Hematopoietic multipotent progenitor cell treated with erythropoietin and hydrocortisone succinate and interleukin-3 and kit ligand, for 4 days (in vitro differentiated cells): ENCODE measurements at places on chromosomes 1 and 21.

DNA sequence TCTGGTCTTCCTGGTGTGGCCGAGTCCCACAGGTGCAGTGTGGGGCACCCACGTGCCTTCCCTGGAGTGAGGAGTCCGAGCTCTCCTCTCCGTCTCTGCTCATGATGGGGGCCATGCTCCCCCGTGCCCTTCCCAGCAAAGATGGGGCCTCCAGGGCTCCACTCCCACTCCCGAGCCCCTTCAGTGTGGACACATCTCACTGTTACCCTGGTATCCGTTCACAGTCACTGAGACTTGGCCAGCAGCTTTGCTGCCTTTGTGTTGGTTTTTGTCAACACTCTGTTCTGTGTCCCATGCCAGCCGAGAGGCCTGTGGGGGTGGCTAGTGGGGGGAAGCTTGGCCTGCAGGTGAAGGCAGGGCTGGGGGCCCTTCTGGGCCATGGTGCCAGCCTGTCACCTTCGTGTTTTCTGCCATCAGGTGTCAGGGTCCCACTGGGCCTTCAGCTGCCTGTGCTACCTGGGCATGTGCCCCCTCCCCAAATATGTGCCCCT lies 46.9 kb upstream of the POFUT2 start:
- DNase-seq = no peak

GRCh38 chr1:9238134-9238533 lies 3.6 kb downstream of the H6PD start:
- DNase-seq = no peak

DNA sequence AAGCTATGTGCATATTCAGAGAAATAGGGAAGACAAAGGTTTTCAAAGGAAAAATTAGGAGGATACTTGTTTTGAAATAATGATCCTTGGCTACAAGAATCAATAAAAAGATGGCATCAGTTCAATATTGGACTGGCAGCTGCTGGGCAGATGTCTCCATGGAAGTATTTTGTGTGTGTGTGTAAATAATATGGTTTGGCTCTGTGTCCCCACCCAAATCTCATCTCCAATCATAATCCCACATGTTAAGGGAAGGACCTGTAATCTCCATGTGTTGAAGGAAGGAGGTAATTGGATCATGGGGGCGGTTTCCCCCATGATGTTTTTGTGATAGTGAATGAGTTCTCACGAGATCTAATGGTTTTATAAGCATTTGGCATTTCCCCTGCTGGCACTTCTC lies 40.4 kb upstream of the LRRC7 start:
- DNase-seq = no peak

- peak; percentile 89 for DNase-seq
These were observed 219.8 kb upstream of the DUSP10 start for GRCh38 chr1:221961532-221962292.

GRCh38 chr1:117843791-117844190 lies 85.6 kb downstream of the GDAP2 start:
- no peak for DNase-seq
